ENCODE measurements at places on chromosomes 2 and 18. TPM values are rescaled to one million over a fixed set of nuclear protein-coding genes. Genes with fewer than 3 reads are reported as not detected.

Gene MC2R
- total RNA-seq = not detected

Gene BIN1
- total RNA-seq = 23.3 TPM

Gene FAM124B
- total RNA-seq = 0.38 TPM

Gene L3MBTL4
- 5.2 TPM for total RNA-seq

Gene LIMS2
- 2.4 TPM for total RNA-seq

Gene RTP5
- not detected for total RNA-seq

Gene FAM110C
- 68.0 TPM for total RNA-seq

Measured in esophagus squamous epithelium (tissue), 5 donors.